Muscle of leg (tissue), 16 donors: ENCODE measurements at places on chromosomes 12 and 14.

GRCh38 chr14:95483309-95484165 lies 32.9 kb downstream of the SYNE3 start:
- peak; percentile 89 for DNase-seq

DNA sequence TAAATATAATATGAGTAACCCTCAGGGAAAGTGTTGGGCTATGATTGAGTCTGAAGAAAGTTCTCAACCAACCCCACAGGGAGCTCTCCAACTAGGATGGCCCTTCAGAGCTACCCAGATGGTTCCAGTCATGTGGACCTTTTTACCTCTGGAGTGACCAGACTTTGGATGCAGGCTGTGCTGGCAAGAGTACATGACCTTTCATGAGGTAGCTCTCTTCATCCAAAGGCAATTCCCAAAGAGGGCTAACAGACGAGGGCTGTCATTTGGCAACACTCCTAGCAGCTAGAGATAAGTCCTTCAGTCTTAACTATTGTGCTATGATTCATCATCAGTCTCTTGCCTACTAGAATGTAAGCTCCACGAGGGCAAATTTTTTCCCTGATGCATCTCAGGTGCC lies 75.4 kb downstream of the DUSP6 start:
- no peak for DNase-seq

DNA sequence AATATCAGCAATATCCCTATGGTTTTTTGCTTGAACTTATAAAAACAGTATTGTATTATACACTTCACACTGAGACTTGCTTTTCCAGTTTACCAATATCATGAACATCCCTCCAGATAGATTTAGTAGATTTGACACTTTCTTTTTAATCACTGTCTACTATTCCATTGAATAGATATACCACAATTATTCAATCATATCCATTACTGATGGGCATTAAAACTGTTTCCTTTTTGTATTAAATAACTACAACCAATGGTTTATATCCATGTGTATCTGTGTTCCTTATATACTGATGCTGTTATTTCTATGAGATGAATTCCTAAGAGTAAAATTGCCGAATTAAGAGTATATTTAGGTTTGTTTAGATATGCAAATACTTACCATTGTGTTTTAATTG lies 13.0 kb upstream of the DHRS7 start:
- DNase-seq = no peak

GRCh38 chr14:68820119-68820518 lies 27.3 kb upstream of the ZFP36L1 start:
- DNase-seq = peak; percentile 24

- DNase-seq = peak; percentile 18
Observed at GRCh38 chr12:11580125-11580751, 69.2 kb upstream of the ETV6 start.
